ENCODE measurements at places on chromosomes 11 and 22. TPM values are rescaled to one million over a fixed set of nuclear protein-coding genes. Genes with fewer than 3 reads are reported as not detected.

SCGB1D2 gene
- total RNA-seq = not detected

RFPL1 gene
- total RNA-seq = not detected

C11orf42 gene
- total RNA-seq = not detected

RFPL2 gene
- not detected for total RNA-seq

PATE2 gene
- 0.15 TPM for total RNA-seq

OR10A3 gene
- not detected for total RNA-seq

SERPING1 gene
- total RNA-seq = 8.2 TPM

CSKMT gene
- 7.4 TPM for total RNA-seq

OR52N5 gene
- not detected for total RNA-seq

CCDC87 gene
- total RNA-seq = 0.15 TPM

BET1L gene
- 17.9 TPM for total RNA-seq

SYT7 gene
- total RNA-seq = 0.53 TPM

CENPM gene
- 9.2 TPM for total RNA-seq

C11orf87 gene
- not detected for total RNA-seq

SLC37A2 gene
- total RNA-seq = 0.30 TPM

CELSR1 gene
- total RNA-seq = 0.30 TPM

PAX6 gene
- total RNA-seq = not detected

HEPHL1 gene
- total RNA-seq = 0.30 TPM

SCUBE2 gene
- total RNA-seq = 8.2 TPM

LARGE2 gene
- not detected for total RNA-seq

TSPAN18 gene
- total RNA-seq = 0.70 TPM
